Muscle of leg (tissue), 16 donors: ENCODE measurements at places on chromosomes 3 and 15. TPM values are rescaled to one million over a fixed set of nuclear protein-coding genes. Genes with fewer than 3 reads are reported as not detected.
A peak's percentile ranks its signal among the peaks of the same experiment; 100 is the strongest.

GRCh38 chr3:124142389-124142970, 150.6 kb upstream of the ROPN1 start:
- H3K4me1 ChIP-seq, result no peaks in the 10 kb centered on the region
- DNase-seq, result peak; percentile 22
- no peaks in the 10 kb centered on the region for H3K36me3 ChIP-seq
- H3K4me3 ChIP-seq, result no peak overlapping the region
- H3K27ac ChIP-seq, result no peak overlapping the region

DNA sequence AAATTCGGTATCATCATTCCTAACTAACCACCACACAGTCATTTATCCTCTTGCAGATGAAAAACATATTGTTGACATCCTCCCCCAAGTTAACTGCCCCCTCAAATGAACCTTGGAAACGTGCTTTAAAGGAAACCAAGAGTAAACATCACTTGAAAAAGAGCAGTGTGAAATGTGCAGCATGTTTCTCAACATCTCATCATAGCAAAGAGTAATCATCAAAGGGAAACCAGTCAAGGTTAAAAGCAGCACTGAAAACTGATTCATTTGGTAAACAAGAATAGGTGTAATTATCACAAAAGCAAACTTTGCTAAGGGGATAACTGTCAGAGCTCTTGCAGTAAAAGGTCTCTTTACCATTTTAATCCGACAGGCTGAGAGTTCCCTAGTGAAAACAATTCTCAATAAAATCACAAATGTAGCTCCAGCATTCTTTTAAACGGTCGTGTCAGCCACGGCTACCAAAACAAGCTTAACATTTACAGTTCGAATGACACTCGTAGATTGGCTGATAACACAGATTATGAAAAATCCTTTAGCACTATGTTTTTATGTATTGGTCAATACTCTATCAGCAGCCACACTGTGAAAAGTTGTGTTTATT, 461.0 kb downstream of the GBE1 start:
- no peak for DNase-seq
- H3K27ac ChIP-seq, result no peak overlapping the region
- no peaks in the 10 kb centered on the region for H3K36me3 ChIP-seq
- H3K4me3 ChIP-seq, result no peak overlapping the region

GRCh38 chr15:63879211-63879610, 45.5 kb upstream of the HERC1 start:
- peaks cover 7% of the 10 kb centered on the region for H3K4me1 ChIP-seq
- no peaks in the 10 kb centered on the region for H3K36me3 ChIP-seq
- DNase-seq, result no peak
- H3K27me3 ChIP-seq, result no peaks in the 10 kb centered on the region

DNA sequence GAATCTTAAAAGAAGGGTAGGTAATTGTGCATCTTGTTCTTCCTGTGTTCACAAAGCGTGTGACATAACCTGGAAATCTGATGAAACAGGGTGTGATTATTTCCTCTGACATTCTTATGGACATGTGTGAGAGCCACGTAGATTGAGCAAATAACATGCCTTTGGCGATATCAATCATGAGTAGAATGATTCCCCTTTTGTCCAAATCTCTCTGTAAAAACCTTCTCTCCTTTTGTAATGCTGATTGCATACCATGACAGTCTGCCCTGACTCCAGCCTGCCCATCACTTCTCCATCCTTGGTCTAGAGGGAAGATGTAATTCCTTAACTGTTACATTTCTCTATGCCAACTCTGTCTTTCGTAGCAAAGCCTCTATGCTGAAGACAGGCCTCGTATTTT, 115.0 kb downstream of the IL5RA start:
- H3K27ac ChIP-seq, result no peak overlapping the region
- no peaks in the 10 kb centered on the region for H3K27me3 ChIP-seq
- no peak for DNase-seq
- no peaks in the 10 kb centered on the region for H3K4me1 ChIP-seq
- H3K4me3 ChIP-seq, result no peak overlapping the region

GRCh38 chr3:138933068-138933668, 13.8 kb downstream of the FOXL2 start:
- H3K36me3 ChIP-seq, result no peaks in the 10 kb centered on the region
- no peak overlapping the region for H3K27ac ChIP-seq
- no peak for DNase-seq
- H3K27me3 ChIP-seq, result peaks cover 51% of the 10 kb centered on the region
- H3K4me3 ChIP-seq, result no peak overlapping the region
- H3K4me1 ChIP-seq, result peaks cover 23% of the 10 kb centered on the region

DNA sequence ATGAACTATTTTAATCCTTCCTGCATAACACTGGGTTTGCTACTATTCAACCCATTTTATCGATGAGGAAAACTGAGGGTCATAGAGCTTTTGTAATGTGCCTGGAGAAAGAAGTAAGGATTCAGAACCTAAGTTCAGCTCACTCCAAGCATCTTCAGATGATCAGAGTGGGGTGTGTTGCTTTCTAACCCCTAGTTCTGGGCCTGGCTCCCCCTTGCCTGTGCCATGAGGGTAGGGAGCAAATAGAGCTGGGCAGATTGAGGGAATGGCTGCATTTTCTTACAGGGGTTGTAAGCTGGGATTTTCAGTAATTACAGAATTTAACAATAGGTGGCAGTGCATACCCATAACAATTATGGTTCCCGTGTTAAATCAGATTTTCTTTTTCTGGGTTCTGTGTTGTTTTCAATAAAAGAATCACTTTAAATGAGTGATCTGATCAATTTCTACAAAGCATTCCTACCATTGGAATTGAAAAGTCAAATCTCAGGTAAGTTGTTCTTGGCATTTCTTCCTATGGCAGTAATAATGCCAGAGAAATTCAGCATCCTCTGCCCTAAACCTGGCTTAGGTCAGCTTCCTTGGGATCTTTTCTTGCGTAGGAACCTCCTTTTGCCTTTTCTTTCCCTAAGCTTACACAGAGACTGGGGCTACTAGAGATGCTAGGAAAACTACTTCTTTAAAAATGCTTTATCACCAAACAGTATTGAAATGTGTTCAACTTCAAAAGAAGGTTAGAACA, 103.8 kb upstream of the IL12A start:
- no peak overlapping the region for H3K4me3 ChIP-seq
- peaks cover 7% of the 10 kb centered on the region for H3K36me3 ChIP-seq
- peaks cover 15% of the 10 kb centered on the region for H3K4me1 ChIP-seq
- DNase-seq, result peak; percentile 54

GRCh38 chr15:57731530-57732103, 25.1 kb downstream of the POLR2M start:
- no peaks in the 10 kb centered on the region for H3K36me3 ChIP-seq
- H3K4me1 ChIP-seq, result peaks cover 6% of the 10 kb centered on the region
- H3K4me3 ChIP-seq, result no peak overlapping the region
- H3K27ac ChIP-seq, result no peak overlapping the region
- H3K27me3 ChIP-seq, result no peaks in the 10 kb centered on the region
- DNase-seq, result no peak

GRCh38 chr3:195150181-195151118, 120.5 kb downstream of the XXYLT1 start:
- peak overlapping the region; percentile 83 for H3K27ac ChIP-seq
- H3K27me3 ChIP-seq, result peaks cover 2% of the 10 kb centered on the region
- peak; percentile 67 for DNase-seq

GRCh38 chr15:101474983-101475382, 14.5 kb downstream of the PCSK6 start:
- H3K4me3 ChIP-seq, result no peak overlapping the region
- H3K4me1 ChIP-seq, result peaks cover 2% of the 10 kb centered on the region
- H3K27me3 ChIP-seq, result peaks cover 15% of the 10 kb centered on the region
- DNase-seq, result no peak

DNA sequence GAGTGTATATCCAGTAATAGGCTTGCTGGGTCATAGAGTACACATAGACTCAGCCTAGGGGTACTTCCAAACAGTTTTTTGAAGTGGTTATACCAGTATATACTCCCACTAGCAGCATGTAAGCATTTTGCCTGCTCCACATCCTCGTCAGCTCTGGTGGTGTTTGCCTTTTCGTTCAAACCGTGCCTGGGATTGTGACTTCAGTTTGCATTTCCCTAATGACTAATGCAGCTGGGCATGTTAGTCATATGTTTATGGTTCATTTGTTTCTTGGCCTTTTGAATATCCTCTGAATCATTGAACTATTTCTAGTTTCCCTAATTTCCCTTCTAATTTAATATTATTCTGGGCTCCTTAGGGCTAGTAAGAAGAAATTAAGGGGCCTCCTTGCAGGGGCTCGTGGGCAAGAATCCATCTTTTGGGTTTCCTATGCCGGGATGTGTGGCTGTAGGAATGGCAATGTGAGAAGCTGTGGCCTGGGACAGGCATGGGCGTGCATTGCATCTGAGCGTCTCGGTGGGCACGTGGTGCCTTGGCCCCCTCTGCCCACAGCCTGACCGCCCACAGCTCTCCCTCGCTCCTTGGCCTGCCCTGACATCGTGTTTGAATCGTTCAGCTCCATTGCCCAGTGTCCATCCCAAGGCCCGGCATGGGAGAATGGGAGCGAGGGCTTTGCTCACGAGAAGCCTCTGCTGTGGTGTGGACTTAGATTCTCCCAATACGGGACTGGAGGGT, 26.4 kb downstream of the FAH start:
- no peak overlapping the region for H3K4me3 ChIP-seq
- no peak overlapping the region for H3K27ac ChIP-seq
- DNase-seq, result peak; percentile 46
- H3K27me3 ChIP-seq, result no peaks in the 10 kb centered on the region
- peaks cover 29% of the 10 kb centered on the region for H3K4me1 ChIP-seq

DNA sequence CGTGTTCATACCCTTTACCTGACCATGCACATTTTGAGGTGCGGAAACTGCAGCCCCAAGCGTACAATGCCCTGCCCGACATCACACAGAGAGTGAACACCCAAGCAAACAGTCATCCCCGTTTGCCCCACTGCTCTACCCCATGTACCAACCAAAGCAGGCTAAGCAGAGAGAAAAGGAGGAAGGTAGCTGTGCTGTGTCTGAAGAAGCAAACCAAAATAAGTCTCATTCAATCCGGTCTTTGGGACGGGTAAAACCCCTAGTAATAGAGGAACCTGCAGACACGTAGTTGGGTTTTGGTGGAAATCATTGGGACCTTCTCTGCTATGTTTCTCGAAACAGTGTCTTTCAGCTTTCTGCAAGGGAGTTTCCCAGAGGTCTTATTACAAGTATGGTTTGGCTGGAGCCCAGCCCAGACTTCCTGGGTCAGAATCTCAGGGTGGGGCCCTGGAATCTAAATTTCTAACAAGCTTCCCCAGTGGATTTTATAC, 164.6 kb upstream of the HES1 start:
- H3K4me3 ChIP-seq, result no peak overlapping the region
- H3K36me3 ChIP-seq, result no peaks in the 10 kb centered on the region
- peak; percentile 63 for DNase-seq
- no peak overlapping the region for H3K27ac ChIP-seq
- peaks cover 9% of the 10 kb centered on the region for H3K27me3 ChIP-seq

- no peak overlapping the region for H3K4me3 ChIP-seq
- H3K27me3 ChIP-seq, result no peaks in the 10 kb centered on the region
- peaks cover 56% of the 10 kb centered on the region for H3K36me3 ChIP-seq
- H3K27ac ChIP-seq, result no peak overlapping the region
- no peaks in the 10 kb centered on the region for H3K4me1 ChIP-seq
These were observed 10.1 kb upstream of the SETD5 start for GRCh38 chr3:9387322-9387655.

GRCh38 chr15:67077641-67078215, 12.3 kb downstream of the SMAD3 start:
- H3K4me1 ChIP-seq, result peaks cover 29% of the 10 kb centered on the region
- peaks cover 7% of the 10 kb centered on the region for H3K36me3 ChIP-seq
- no peak overlapping the region for H3K4me3 ChIP-seq
- no peaks in the 10 kb centered on the region for H3K27me3 ChIP-seq

DNA sequence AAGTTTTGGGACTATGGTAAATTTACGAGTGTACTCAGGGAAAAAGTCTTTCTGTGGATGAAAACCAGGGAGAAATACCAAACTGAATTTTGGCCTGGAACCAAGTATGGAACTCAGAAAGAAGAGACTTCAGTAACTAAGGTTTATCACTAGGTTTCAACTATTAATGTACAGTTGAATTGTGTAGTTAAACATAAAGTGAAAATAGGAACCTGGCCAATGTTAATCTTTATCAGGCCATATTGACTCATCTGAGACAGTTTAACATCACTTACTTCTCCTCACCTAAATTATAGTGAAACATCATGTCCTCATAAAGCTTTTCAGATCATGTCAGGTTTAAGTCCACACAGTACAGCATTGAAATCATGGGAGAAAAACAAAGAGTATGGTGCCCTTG, 197.7 kb downstream of the LSAMP start:
- no peak for DNase-seq
- no peak overlapping the region for H3K27ac ChIP-seq
- H3K4me3 ChIP-seq, result no peak overlapping the region
- H3K27me3 ChIP-seq, result no peaks in the 10 kb centered on the region
- H3K36me3 ChIP-seq, result no peaks in the 10 kb centered on the region
- H3K4me1 ChIP-seq, result no peaks in the 10 kb centered on the region

GRCh38 chr15:64344651-64345294, 11.2 kb downstream of the CSNK1G1 start:
- no peaks in the 10 kb centered on the region for H3K4me1 ChIP-seq
- H3K4me3 ChIP-seq, result no peak overlapping the region
- H3K27ac ChIP-seq, result no peak overlapping the region
- H3K36me3 ChIP-seq, result peaks cover 3% of the 10 kb centered on the region
- no peaks in the 10 kb centered on the region for H3K27me3 ChIP-seq

DNA sequence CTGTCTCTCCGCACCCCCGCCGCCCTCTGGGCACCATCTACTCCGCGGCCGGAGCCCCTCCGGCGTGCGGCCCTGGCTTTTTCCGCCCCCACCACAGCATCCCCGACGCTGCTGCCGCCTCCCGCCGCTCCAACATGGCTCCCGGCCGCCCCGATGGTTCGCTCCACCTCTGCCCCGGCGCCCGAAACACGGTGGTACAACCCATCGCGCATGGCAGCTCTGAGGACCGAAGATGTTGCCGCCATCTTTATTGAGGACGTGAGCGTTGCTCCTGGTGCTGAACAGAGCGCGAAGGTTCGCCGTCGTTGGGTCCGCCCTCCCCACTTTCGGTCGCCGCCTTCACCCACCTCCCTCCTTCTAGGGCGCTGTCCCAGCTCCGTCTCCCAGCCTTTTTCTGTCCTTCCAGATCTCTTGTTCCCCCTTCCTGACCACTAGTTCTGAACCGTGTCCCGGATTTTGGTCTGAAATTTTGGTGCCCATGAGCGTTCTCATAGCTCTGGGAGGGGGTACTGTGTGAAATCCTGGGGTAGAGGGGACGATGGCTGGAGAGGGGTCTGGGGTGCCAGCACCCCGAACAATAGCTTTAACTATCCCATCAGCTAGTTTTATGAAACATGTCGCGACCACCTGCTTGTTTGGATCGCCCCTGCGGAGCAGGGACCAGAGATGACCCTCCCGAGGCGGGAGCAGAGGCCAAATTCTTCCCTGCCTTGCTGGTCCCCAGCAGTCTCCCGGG, at the start of gene CELSR3:
Gene CELSR3, minus strand, starts transcription at position 134 of the 736 bp plus-strand sequence. CDS start 252 bp downstream, outside the sequence.
- peak; percentile 83 for DNase-seq
- H3K4me1 ChIP-seq, result peaks cover 30% of the 10 kb centered on the region
- no peaks in the 10 kb centered on the region for H3K36me3 ChIP-seq
- H3K27ac ChIP-seq, result peak within 1 kb of the TSS; percentile 90
- H3K4me3 ChIP-seq, result peak within 1 kb of the TSS; percentile 60

Gene ACSBG1
- 0.22 TPM for total RNA-seq

Gene PIF1
- total RNA-seq, result 4.3 TPM

Gene NR2F2
- 11.3 TPM for total RNA-seq

Gene DLEC1
- 0.22 TPM for total RNA-seq

Gene RPSA
- 1,762 TPM for total RNA-seq

Gene ZIC4
- total RNA-seq, result 1.1 TPM

Gene DZIP1L
- 12.8 TPM for total RNA-seq

Gene FHIT
- 5.1 TPM for total RNA-seq

Gene P2RY13
- total RNA-seq, result 0.75 TPM

Gene GPR156
- 2.1 TPM for total RNA-seq

Gene FRMD5
- 0.22 TPM for total RNA-seq

Gene GRK7
- 0.04 TPM for total RNA-seq

Gene CFAP44
- 5.4 TPM for total RNA-seq

Gene HOMER2
- total RNA-seq, result 27.0 TPM
